ENCODE measurements at places on chromosomes 2 and 18. TPM values are rescaled to one million over a fixed set of nuclear protein-coding genes. Genes with fewer than 3 reads are reported as not detected.

The C2orf92 gene
- 1.0 TPM for total RNA-seq

The PLA2R1 gene
- 2.7 TPM for total RNA-seq

The CAPN13 gene
- 0.27 TPM for total RNA-seq

The RAB17 gene
- total RNA-seq: not detected

The KLHL41 gene
- 0.15 TPM for total RNA-seq

The ZNF521 gene
- total RNA-seq: not detected

The GLI2 gene
- 28.5 TPM for total RNA-seq

The HSPE1 gene
- 683 TPM for total RNA-seq

The HAAO gene
- not detected for total RNA-seq

The ANKRD30BL gene
- not detected for total RNA-seq

The RAD51AP2 gene
- not detected for total RNA-seq

The BCL2 gene
- total RNA-seq: 0.40 TPM

The DPP4 gene
- total RNA-seq: 0.79 TPM

The MROH2A gene
- not detected for total RNA-seq

The CNGA3 gene
- not detected for total RNA-seq

The POU3F3 gene
- total RNA-seq: 0.06 TPM

The NEUROD1 gene
- total RNA-seq: not detected

The CRYGC gene
- total RNA-seq: not detected

The DPYSL5 gene
- 7.5 TPM for total RNA-seq

The PTRHD1 gene
- total RNA-seq: 54.8 TPM

The ZNF385B gene
- total RNA-seq: not detected
